ENCODE measurements at places on chromosomes 4 and X.

- no peak for DNase-seq
These were observed 24.4 kb downstream of the GAB1 start for GRCh38 chr4:143360838-143361625.

- DNase-seq, result no peak
These were observed 99.3 kb downstream of the ANXA5 start for GRCh38 chr4:121597346-121597934.

GRCh38 chr4:77504407-77504806, 101.2 kb upstream of the CXCL13 start:
- no peak for DNase-seq

- DNase-seq, result no peak
These were observed 442.3 kb downstream of the AFF2 start for GRCh38 chrX:148942754-148943153.

DNA sequence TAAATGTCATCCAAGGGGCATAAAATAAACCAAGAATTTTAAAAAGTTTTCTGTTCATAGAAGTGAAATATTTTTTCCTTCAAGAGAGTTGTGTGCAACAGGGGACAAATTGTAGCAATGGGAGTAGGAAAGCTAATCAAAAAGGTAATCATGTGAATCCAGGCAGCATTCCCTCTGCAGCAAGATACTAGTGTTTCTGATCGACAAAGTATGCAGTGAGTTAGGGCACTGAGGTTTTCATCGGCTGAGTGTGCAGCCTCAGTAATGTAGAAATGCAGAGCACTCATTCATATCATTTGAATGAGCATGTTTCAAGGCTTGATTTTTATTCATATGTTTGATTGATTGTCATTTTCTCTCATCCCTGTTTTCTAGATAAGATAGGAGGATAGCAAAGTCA, 321.7 kb downstream of the PCDH7 start:
- DNase-seq, result no peak

DNA sequence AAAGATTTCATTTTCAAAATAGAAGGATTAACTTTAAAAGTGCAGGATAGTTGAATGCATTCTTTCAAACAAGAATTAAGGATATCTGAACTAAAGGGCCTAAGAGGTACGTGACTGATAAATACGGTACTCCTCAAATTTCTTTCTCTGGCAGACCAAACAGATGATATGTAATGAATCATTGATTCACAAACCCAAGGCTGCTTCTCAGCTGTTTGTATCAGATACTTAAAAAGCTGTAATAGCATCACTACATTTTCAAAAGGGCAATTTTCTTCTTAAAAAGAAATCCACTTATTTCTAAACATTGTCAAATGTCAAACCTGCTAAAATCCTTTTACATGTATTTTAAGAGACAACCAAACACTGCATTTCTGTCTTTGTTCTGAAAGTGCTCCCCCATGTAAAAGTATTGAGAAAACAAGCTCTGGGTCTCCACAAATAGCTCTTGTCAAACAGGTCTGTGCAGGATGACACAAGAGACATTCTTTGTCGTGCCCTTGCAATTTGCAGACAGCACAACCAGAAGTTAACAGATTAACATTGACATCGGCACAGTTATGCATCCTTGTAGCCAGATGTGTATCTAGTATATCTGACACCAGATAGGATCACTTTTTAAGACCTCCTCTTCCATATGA, 82.0 kb downstream of the MANBA start:
- DNase-seq, result no peak

DNA sequence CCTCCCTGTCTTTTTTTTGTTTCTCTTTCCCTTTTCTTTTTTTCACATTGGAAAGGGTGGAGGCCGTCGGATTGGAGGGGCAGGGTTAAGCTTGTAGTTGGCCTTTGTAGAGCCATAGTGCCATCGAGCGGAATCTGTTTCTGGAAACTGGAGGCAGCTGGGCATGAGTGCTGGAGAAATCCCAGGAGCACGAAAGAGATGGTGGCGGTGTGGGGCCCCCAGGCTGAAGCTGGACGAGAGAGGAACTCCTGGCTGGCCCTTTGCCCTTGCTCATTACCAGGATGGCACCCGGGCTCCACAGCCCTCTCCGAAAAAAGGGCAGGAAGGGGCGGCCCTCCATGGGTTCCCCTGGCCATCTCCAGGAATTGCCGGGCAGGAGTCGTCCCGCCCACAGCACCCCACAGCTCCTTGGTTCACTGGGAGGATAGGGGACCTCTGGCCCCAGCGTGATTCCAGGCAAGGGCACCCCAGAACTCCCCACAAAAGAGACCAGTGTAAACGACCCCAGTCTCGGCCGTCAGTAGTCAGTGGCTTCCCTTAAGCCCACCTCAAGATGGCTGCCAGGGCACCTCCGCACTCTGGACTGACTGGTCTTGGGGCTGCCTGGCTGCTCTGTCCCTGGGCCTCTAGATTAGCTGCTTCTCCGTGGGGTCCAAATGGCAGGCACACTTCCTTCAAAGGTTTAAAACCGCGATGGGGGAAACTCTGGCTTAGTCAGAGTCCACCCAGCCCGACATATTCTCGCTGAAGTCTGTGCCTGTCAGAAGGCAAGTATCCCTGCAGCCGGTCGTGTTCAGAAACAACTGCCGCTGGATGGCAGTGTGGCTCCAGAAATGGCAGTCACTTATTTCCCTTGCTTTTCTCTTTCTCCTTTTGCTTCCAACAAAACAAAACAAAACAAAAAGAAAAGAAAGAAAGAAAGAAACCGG, 74.1 kb downstream of the NBDY start:
- DNase-seq, result peak; percentile 48

- no peak for DNase-seq
These were observed 349.4 kb downstream of the ARHGAP24 start for GRCh38 chr4:85824166-85824945.

DNA sequence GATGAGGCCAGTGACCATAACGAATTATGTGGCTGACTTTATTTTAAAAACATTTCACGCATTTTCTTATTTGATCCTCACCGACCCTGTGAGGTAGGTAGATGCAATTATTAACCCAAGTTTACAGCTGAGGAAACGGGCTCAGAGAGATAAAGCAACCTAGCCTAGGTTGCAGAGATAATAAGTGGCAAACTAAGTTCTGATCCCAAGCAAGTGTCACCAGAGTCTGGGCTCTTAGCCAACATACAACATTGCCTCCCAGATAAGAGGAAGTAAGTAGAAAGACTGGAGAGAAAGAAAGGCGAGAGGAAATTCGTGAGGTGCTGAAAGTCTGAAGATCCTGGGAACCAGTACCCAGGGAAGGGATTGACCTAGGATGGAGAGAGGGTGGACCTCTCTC, 77.4 kb upstream of the GPR50 start:
- DNase-seq, result no peak

GRCh38 chr4:167779864-167780263, 312.5 kb upstream of the ANXA10 start:
- no peak for DNase-seq

GRCh38 chr4:149008415-149009025, 566.3 kb upstream of the NR3C2 start:
- no peak for DNase-seq

DNA sequence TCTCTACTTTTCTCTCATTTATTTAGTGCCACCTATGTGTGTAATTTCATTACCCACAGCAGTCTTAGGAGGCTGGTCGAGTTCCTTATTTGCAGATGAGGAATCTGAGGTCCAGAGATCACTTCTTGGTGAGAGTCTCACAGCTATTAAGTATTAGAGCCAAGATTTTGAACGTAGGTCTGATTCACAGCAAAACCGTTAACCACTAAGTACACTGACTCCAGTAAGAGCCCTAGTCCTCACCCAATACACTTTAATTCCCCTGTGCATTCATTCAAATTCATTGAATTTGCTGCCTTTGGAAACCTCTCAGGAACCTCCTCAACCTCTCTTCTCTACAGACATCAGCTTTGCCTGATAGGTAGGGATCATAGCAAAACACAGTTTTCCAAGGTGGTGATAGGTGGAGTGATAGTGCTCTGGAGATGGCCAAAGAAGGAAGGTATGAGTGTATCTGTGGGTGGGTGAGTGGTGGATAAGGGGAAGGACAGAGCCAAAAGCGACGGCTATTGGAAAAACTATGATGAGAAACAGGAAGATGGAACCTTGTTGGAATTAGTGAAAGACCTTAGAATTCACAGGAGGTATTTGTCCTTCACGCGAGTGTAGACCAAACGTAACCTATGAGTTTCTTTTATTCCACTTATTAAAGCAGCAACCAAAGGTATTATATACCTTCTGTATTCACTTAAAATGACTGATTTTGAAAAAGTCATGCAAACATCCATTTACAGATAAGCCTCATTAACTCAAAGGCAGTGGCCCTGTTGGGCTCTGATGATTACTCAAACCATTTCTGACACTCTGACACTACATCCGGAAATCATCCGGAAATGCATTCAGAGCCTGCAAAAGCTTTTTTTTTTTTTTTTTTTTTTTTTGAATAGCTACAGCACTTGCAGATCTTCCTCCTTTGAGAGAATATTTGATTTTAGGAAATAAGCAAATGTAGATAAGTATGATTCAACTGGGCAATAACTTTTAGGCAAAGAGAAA, 6.3 kb downstream of the FMR1 start:
- DNase-seq, result no peak

DNA sequence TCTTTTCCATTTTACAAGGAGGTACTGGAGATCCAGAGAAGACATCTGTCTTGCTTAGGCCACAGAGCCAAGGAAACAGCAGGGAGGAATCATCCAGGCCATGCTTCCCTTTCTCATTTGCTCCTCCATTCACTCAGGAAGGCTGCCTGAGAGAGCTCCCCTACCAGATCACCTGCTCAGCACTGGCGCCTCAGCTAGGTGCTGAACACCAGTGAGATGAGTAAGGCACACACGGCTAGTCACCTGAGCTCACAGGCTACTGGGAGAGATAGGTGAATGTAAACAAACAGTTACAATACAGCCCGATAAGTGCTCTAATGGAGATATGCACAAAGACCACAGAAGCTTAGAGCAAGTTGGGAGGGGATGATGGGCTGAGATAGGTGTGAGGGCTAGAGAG, 149.8 kb upstream of the ARHGEF9 start:
- DNase-seq, result no peak

DNA sequence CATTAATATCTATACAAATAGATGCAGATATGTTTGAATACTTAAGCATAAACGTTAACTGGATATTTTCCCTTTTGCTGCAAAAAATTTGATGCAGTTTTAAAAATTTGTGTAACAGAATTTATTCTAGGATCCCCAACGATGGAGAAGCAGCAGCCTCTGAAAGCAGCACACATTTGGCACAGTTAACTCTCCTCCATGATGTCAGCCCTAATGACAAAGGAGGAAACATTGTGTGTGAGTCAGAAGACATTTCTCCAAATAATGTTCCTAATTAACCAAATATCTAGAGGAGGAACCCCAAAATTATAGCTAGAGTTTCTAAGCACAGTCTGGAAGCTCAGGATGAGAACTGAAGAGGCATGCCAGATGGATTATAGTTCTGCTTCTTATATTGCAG, 281.9 kb upstream of the MAD2L1 start:
- no peak for DNase-seq

GRCh38 chrX:3046253-3047240, 5.3 kb downstream of the ARSF start:
- DNase-seq, result no peak

DNA sequence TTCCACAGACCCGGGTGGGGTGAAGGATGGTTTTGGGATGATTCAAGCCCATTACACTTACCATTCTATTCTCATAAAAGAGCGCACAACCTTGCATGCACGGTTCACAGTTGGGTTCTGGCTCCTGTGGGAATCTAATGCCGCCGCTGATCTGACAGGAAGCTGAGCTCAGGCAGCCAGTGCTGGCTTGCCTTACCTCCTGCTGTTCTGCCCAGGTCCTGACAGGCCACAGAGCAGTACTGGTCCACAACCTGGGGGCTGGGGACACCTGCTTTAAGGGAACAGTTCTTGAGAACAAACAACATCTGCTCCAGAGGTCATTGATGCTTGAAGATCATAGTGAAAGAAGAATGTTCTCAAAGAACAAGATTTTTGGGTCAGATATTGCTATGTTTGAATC, 8.0 kb upstream of the HS3ST1 start:
- DNase-seq, result no peak

DNA sequence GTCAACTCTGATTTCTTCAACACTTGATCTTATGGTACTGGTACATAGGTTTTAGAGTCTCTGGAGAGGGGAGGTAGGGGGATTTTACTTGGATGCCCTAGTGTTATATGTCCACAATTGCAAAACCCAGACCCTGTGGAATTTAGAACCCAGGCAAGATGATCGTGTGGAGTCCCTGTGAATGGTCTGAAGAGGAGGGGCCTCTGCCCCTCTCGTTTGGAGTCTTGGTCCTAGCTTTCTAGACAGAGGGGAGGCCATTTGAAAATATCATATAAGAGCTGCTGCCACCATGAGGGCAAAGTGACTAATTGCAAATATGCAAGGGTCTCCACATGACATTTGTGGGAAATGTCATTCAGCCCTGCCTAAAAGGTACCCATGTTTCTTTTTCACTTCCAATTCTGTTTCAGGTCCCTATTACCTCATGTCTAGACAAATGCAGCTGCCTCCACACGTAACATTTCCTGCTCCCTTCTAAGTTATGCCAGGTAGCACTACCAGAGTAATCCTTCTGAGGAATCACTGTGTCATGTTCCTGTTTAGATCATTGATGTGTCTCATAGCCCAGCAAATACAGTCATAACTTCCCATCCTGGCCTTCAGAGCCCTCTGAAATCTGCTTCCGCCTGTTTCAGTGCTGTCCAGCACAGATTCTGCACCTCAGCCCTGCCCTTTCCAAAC, 126.8 kb downstream of the KLHL8 start:
- DNase-seq, result peak; percentile 6
